ENCODE measurements at places on chromosomes 16 and 17.

- no peak for DNase-seq
Observed at GRCh38 chr17:72077326-72077960, 43.4 kb upstream of the SOX9 start.

DNA sequence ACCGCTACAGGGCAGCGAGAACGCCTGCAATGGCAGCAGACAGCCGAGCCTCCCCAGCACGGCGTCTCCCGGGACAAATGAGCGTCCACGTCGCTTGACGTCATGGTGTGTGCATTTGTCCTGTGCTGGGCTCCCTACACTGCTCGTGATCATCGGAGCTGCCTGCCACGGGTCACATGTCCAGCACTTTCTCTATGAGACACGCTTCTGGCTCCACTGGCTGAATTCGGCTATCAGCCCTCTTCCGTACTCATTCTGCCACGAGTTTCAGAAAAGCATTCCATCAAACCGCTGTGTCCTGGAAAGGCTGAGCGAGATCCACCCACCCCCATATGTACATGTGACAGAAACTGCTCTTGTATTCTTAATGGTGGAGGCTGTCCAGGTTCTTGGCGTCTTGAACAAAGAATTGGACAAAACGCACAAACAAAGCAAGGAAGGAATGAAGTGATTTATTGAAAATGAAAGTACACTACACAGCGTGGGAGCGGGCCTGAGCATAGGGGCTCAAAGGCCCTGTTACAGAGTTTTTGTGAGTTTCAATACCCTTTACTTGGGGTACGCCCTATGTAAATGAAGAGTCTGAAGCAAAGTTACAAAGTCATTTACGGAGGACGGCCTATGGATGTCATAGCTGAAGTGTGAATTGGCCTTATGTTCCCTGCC, 28.5 kb upstream of the SHCBP1 start:
- DNase-seq, result no peak

DNA sequence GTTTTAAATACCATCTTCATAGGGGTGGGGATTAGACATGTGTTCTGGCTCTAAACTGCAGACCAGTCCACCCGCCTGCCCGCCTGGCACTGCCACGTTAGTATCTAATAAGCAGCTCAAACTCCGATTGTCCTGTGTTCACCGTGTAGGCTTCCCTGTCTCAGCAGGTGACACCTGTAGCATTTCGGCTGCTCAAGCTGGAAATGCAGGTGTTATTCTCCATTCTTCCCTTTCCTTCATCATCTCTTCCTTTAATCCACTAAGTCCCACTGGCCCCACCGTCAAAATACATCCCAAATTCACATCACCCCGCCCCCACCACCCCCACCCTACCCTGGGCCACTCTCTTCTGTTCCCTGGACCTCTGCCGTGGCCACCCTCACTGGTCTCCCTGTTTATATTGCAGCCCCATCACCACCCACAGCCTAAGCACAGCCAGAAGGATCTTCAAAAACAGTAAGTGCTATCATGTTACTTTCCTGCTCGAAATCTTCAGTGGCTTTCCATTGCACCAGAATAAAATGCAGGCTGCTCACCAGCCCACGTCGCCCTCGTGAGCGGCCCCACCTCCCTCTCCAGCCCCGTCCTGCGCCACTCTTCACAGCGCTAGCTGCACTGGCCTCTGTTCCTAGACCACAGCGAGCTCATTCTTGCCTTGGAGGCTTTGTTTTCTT, 65.1 kb downstream of the RTN4RL1 start:
- peak; percentile 19 for DNase-seq

DNA sequence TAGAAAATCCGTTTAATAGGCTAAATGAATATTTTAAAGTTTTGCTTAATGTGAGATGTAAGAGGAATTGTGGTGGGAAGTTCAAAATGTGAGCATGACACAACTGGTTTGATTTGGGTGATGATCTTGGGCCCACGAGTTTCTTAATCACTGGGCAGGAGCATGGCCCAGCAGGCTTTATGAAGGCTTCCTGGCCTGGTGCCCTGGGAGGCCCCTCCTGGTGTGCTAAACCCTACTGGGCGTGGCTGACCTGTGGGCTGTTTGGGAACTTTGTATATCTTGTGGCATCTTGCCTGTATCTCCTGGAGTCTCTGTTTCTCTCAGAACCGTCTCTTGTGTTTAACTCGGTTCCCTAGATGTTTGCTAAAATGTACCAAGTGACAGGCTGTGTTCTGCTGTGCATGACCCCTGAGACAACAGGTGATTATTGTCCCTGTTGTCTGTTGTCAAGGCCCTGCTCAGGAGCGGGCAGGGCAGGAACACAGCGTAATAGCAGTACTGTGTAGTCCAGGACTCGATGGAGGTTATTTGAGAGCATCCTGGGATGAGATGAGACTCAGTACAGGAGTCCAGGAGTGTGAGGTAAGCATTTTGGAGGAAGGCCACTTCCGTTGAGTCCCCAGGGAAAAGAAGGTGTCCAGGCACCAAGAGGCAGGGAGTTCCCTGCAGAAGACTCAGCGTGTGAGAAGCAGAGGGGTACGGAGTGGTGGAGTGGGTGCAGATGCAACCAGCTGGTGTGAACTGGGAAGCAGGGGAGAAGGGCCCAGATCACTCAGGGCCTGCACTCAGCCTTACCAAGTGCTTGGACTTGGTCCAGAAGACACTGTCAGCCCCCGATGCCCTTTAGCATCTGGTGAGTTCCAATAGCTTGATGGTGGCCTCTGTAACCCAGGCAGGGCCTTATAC, 48.5 kb downstream of the B9D1 start:
- no peak for DNase-seq

GRCh38 chr17:77365584-77366186, 224.9 kb downstream of the SEC14L1 start:
- no peak for DNase-seq

DNA sequence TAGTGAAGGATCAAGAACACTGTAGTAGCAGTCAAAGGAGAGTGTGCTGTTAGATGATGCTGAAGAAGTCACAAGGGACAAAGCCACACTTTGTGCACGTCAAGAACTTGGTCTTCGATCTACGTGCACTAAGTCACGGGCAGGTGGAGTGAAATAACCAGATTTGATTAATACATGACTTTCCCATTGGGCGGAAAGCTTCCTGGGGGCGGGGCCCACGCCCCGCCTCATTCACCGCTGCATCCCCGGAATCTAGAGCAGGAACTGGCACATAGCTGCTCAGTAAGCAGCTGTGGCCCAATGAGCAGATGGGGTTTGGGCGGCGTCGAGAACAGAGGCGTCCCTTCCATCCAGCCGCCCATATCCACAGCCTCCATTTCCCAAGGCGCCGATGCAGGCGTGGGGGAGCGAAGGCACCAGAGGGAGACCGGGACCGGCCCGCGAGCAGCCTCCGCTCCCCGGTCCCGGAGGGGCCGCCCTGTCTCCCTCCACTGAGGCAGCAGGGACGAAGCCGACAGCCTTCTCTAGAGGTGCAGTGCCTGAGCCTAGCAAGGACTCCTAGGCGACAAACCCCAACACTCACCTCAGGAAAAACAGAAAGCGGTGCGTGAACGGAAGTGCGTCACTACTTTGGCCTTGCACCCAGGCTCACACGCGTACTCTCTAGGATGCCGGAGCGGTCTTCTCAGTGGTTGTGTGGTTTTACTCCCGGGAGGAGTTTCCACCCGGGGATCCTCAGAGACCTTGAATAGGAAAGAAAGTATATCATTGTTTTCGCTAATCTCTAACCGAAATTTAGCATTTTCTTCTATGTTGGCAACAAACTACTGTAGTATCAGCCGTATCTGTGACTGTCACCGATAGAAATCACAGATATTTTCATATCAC, 4.9 kb downstream of the ZNF19 start:
- peak; percentile 82 for DNase-seq

GRCh38 chr17:6639586-6640535, 650 bp downstream of the KIAA0753 start:
- DNase-seq, result no peak

GRCh38 chr16:85458968-85459367, 154.2 kb upstream of the GSE1 start:
- no peak for DNase-seq

DNA sequence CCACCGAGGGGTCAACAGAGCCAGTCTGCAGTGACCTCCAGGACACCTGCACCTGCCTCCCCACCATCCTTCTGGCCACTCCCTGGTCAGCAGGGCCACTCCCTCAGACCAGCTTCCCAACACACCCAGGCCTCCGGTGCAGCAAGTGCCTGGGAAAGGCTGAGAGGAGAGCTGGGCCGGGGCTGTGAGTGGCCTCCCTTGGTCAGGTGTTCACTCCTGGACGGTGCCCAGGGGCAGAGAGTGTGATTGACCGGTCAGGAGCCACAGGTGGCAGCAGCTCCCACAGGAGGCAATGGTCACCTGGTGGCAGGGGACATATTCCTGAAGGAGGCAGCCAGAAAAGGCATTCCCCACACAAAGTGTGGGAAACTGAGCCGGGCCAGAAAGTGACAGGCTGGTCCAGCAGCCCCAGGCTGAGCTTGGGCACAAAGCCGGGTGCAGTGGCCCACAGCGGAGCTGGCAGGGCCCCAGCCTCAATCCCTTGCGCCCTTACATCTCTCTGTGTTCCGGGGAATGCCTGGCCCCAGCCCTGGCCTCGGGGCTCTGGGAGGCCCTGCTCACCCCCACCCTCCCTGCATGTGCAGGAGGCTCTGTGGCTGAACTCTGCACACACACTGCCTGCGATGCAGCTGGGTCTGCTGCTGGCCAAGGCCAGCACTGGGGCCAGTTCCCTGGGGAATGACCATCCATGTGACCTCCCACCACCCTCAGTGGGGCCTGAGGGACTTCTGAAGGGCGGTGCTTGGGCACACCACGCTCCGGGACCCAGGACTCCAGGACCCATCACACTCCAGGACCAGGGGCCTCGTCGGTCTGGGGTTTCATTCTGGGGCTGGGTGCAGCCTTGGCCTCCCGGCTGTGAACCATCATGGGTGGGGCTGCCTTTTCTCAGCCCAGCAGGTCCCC, 1.2 kb upstream of the C17orf99 start:
- peak; percentile 50 for DNase-seq

DNA sequence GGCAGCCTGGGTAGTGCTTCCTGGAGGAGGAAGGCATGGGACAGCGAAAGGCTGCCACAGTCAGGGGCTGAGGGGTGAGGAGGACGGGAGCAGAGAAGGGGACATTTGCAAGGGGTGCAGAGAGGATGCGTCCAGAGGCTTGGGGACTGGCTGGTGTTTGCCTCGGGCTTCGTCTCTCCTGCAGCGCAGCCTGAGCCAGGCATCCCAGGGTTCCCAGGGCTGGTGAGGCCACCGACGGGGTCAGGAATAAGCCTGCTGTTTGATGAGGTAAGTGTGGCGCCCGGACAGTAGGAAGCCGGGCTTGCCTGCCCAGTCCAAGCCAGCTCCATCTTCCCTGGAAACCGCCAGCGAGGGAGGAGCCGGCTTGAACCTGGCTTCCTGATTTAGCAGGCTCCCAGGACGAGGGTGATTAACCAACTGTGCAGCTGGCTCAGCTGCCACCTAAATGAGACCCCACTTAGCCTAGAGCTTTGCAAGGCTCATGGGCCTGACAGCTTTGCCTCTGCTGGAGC, 47.8 kb downstream of the PITPNM3 start:
- no peak for DNase-seq

DNA sequence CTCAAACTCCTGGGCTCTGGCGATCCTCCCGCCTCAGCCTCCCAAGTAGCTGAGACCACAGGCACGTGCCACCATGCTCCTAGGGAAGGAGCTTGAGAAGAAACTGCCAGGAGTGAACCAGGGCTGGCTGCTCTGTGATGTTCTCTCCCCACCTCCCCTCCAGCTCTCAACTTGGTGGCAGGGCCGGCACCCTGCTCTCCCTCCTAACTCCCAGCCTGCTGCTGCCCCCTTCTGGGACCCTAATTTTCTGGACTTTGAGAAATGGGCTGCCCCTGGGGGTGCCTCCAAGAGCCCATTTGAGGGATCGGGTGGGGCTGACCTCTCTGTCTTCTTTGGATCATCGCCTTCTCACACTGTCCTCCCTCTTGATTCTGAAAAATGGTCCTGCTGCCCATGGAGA, 14.9 kb upstream of the STAT3 start:
- no peak for DNase-seq

GRCh38 chr16:17351441-17352035, 119.2 kb downstream of the XYLT1 start:
- DNase-seq, result no peak

DNA sequence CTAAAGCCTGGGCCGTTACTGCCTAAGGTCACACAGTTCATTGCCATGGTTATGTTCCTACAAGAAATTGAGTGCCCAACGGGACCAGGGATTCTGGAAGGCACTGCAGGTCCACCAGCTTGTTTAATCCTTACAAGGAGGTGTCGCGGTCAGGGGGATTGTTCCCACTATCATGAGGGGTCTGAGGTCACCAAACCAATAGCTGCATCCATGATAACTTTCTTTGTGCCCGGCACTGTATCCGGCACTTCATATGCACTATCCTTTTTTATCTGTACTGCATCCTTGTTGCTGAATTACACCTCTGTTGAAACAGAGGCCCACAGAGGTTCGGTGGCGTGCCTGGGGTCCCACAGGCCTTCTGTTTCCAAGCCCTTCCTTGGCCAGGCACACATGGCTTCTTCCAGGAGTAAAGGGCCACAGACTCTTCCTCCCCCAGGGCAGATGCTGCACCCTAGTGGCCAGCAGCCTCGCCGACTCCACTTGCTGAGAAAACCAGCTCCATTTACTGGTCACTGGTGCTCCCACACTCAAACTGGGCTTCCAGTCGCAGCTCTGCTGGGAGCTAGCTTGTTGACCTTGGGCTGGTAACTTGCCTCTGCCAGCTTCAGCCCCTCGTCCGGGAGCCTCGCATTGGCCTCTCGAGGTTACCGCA, 82.0 kb upstream of the PLCG2 start:
- peak; percentile 32 for DNase-seq

- no peak for DNase-seq
Observed at GRCh38 chr16:65689726-65690125, 567.9 kb upstream of the CDH11 start.

- DNase-seq, result no peak
Observed at GRCh38 chr17:38900978-38901656, 24.3 kb upstream of the LASP1NB start.

- no peak for DNase-seq
Observed at GRCh38 chr17:3965118-3965800, 1.0 kb upstream of the ATP2A3 start.

DNA sequence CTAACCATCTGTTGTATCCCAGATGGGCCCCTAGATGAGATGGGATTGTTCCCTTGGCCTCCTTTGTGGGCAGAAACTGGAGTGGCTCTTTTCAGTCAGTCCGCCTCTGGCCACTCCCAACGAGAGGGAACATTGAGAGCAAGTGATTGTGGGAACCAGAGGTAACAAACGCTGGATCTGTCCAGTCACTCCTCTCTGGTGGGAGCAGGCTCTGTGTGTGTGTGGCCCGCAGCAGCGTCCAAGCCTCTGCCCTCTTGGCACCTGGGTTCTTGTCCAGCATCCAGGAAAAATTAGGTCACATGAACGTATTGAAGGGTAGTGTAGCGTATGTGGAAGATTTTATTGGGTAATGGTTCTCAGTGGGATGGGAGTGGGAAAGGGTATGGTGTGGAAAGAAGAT, 101.9 kb upstream of the COX10 start:
- DNase-seq, result no peak

GRCh38 chr17:39218906-39219305, 6.8 kb downstream of the STAC2 start:
- DNase-seq, result no peak

Data from hippocampal formation (tissue), 2 donors.